ENCODE measurements at places on chromosomes 11 and 22.

- DNase-seq, result no peak
These were observed 251.7 kb downstream of the GRM5 start for GRCh38 chr11:88814076-88814475.

GRCh38 chr11:62144641-62145255 is 20.9 kb downstream of the INCENP start:
- DNase-seq, result no peak

DNA sequence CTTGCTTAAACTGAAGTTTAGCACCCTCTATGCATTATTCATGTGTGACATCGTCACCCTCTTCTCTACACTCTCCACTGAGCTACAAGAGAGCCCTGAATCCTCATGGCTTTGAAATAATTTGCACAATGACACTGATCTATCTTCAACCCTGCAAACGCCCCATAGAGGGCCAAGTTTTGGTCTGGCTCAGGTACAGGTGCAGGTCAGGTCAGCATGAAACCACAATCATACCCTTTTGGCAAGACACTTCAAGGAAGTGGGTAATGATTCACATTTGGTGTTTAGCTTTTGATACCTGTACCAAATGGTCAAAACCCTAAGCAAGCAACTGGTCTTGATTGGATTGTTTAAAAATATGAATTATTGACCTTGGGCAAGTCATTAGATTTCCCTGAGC is 122.2 kb upstream of the CADM1 start:
- DNase-seq, result no peak

DNA sequence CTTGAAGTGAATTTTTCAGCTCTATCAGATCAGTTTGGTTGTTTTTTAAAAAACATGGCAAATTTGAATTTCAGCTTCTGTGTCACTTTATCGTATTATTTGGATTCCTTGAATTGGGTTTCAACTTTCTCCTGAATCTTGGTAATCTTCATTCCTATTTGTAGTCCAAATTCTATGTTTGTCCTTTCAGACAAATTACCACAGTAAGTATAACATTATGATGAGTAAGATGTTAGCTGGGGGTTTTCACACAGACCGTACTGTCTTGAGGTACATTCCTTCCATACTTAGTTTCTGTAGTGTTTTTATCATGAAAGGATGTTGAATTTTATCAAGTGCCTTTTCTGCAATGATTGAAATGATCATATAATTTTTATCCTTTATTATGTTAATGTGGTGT is 28.0 kb downstream of the OR5B17 start:
- no peak for DNase-seq

DNA sequence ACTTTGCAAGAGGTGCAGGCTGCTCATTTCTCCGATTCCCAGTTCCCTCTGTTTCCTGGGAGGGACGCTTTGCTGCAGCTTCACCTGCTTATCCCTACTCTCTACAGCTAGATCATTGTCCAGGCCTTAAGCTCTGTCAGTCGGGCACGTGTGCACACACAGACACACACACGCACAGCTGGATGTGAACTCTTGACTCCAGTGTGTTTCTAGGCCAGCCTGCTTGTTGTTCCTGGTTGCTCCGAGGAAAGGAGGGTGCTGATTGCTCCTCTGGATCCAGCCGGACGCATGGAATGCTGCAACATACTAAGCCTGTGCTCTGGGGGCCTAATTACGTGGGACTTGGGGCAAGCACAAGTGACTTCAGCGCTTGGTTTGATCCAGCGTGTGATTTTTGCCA is 19.7 kb downstream of the ZNRF3 start:
- no peak for DNase-seq

All from activated T-cell treated with anti-CD3 and anti-CD28 coated beads, Interleukin-2, amount 50 U/mL, for 4 hours (primary cell).